ENCODE measurements at places on chromosomes 5 and 9.

DNA sequence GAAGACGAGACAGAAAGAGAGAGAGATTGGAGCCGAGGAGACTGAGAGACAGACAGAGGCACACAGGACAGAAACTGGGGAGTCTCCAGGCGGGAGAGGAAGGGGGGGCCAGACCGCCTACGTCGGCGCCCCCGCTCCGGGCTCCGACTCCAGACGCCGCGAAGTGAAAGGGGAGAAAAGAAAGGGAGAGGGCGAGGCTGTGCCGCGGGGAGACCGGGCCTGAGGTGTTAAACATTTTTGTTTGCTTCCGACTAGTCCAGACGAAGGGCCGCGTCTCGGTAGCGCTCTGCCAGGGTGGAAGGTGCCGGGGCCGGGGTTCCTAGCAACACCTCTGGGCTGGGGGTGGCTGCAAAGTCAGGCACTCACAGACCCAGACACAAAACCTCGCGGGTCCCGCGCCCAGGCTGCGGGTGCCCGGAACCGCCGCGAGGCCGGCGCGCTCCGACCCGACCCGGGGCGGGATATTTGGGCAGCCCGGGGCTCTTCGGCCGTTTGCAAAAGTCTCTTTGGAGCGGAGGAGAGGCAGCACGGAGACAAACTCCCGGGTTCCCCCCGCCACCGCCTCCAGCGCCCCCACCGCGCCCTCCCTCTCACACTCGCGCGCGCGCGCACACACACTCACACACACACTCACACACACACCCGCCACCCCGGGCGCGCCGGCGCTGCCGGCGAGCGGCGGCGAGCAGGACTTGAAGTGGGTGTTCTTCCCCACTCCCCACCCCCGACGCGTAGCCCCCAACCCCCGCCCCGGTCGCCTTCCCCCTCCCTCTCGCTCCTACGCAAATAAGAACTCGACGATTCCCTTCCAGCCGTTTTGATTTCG lies 626 bp upstream of the FST start:
- DNase-seq: no peak

GRCh38 chr9:96022445-96023051 lies 147.1 kb downstream of the ERCC6L2 start:
- DNase-seq: no peak

DNA sequence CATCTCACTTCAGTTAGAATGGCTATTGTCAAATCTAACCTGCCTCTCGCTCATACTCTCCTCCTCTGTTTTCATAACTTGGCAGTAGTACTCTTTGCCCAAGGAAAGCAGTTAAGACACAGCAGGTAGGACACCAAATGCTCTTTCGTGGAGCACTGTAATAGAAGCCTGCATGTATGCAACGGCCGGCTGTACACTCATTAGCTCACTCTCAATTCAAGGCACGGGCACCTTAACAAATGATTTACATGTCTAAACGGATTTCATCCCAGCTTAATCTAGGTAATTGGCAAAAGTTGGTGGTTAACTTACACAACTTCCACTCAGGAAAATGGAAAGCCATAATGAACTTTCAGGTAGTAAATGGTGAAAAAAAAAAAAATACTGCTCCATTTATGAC lies 14.9 kb downstream of the DEPDC1B start:
- DNase-seq: no peak

- DNase-seq: no peak
Observed at GRCh38 chr5:139619861-139620260, 28.3 kb upstream of the CXXC5 start.

DNA sequence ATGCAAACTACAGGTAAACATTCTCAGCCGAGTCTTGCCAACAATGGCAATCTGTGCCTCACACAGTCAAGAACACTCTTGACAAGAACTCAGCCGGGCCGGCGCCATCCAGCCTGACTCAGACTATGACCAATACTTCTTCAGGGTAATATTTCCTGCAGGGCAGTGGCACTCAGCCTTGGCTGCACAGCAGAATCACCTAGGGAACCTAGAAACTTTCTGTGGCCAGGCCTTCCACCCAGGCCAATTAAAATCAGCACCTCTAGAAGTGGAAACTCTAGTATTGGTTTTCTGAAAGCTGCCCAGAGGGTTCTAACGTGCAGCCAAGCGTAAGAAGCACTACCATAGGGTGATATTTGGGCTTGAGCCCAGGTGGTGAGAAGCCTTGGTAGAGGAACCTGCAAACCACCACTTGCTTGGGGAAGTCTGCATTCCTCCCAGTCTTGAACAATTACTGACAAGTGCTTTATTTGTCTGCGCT lies 120.6 kb downstream of the TTLL11 start:
- no peak for DNase-seq

DNA sequence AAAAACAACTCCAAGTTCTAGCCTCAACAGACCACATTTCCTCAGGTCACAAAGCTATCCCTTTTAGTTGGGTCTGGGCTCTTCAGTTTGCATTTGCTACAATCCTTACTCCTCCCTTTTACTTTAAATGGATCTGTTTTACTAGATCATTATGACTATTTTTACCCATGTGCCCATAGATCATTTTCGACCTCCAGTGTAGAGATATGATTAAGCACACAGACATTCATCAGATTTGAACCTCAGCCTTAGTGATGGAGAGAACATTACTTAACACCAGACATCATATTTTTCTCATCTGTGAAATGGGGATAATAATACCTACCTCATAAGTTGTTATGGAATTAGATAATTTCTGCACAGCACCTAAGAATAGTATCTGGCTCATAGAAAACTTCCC lies 141.9 kb downstream of the NPR3 start:
- DNase-seq: no peak

- DNase-seq: no peak
Observed at GRCh38 chr9:38246833-38247232, 145.7 kb upstream of the ALDH1B1 start.

GRCh38 chr5:169956756-169957155 lies 23.5 kb downstream of the INSYN2B start:
- DNase-seq: no peak

Data from stimulated activated CD4-positive, alpha-beta T cell treated with anti-CD3 and anti-CD28 coated beads, Interleukin-15, amount 100 ng/mL, for 1 hour (primary cell).